Mucosa of descending colon (tissue), 3 donors: ENCODE measurements at places on chromosomes 2 and 18. TPM values are rescaled to one million over a fixed set of nuclear protein-coding genes. Genes with fewer than 3 reads are reported as not detected.

DNA sequence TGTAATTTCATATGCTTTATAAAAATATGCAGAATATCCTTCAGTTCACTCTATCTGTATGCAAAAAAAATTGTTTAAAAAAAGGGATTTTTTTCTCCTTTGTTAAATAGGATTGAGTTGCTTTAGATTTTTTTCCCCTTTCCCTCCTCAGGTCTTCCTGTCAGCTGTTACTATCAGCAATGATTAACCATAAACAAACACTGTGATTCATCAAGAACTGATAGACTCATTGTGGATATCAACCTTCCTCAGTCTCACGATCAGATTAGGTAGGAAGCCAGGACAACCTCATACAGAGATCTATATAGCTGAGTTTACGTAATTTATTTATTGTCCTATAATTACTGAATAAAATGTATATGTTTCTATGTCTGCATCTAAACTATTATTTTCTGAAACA, 2136.2 kb upstream of the CELF4 start:
- no peak for DNase-seq

DNA sequence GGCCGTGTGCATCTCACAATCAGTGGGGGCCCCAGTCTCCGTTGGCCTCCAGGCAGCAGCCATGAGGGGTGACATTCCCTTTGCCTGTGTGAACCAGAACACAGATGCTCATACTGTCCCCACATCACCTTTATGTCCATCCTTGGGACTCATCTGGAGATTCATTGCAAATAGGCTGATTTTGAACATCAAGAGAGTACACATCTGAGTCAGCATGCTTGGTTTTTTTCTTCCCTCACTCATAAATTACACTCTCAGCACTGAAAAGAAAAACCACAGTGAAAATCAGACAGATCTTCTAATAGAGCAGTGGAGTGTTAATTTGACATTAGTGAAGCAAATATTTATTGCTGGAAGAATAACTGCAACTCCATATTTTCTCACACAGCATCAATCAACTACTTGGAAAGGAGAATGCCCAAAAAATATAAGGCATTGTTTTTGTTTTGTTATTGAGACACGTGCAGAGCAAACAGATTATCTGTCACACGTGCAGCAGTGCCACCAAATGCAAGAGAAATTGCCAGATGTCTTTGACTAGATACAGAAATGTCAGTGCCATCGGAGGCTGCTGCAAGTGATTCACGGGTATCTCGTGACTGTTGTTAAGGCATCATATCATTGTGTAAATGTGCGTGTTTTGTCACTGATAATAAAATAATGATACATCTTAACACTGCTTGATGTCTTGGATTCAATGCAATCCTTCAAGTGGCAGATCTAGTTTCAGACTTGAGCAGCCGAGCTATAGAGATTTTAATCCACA, 10.9 kb downstream of the APCDD1 start:
- DNase-seq = no peak

LOXL3 gene
- 6.9 TPM for total RNA-seq

EFR3B gene
- 2.8 TPM for total RNA-seq

CCDC102B gene
- 4.5 TPM for total RNA-seq

AQP12B gene
- 0.16 TPM for total RNA-seq
